ENCODE measurements at places on chromosomes 11 and 22.

DNA sequence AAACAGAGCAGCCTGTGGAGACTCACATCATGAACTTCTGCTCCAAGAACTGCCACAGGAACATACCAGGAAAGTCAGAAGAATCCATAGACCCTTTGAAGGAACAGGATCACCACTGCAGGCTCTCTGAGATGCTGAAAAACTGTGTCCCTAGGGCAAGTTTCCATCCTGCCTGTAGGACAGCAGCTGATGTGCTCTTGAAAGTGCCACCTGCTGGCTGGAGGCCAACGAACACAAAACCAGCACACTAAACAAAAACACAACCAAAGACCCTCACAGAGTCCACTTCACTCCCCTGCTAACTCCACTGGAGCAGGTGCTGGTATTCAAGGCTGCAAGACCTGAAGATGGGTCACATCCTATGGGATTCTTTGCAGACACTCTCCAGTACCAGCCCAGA, 12.0 kb upstream of the NXPE1 start:
- DNase-seq = no peak

- DNase-seq = no peak
Observed at GRCh38 chr11:22680628-22681027, 14.2 kb downstream of the GAS2 start.

DNA sequence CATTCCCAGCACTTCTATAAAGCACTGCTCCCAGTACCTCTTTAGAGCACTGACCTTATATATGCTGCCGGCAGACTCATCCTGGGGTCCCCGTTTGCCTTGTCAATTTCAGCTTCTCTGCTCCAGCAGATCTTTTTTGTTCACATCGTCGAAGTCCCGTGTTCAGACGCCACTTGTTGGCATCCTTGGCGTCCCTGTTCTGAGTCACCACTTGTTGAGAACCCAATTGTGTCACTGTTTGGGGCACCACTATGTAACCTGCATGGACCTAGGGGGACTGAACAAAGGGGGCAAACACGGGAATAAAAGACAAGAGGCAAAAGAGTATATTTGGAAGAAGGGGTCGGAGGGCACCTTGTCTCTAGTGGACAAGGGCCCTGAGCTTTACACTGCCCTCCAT, 25.5 kb downstream of the OR10A6 start:
- no peak for DNase-seq

DNA sequence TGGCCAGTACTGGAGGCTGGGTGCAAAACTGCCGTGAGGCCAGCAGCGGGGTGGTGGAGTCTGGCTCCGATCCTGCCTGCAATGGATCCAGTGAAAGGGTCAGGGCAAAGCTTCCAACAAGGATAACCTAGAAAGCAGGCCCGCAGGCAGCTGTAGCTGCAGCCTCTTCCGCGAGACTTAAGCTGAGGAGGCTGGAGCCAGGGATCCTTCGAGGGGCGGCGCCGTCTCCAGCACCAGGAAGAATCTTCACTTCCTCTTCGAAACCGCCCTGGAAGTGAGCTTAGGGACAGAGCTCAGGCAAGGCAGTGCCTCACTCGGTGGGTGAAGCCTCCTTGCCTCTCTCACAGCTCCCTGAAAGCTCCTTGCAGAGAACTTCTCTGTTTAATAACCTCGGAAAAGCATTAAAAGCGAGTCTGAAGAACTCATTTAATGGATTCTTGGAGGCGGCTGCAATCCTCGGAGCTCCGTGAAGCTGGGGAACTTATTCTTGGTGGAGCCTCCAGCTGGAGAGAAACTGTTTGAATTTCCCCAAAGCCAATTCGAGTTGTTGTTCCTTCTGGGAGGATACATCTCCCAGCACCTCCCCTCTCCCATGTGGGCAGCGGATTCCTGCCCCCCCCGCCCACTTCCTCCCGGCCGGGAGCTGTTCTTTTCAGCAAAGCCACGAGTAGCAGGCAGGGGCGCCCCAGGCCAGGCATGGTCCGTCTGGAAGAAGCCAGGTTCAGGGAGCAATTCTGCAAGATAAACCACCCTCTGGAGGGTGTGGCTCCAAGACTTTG, 169.9 kb downstream of the CTTN start:
- peak; percentile 92 for DNase-seq

- no peak for DNase-seq
Observed at GRCh38 chr11:6229911-6230310, 4.5 kb downstream of the FHIP1B start.

- no peak for DNase-seq
Observed at GRCh38 chr11:24386546-24387397, 110.1 kb upstream of the LUZP2 start.

DNA sequence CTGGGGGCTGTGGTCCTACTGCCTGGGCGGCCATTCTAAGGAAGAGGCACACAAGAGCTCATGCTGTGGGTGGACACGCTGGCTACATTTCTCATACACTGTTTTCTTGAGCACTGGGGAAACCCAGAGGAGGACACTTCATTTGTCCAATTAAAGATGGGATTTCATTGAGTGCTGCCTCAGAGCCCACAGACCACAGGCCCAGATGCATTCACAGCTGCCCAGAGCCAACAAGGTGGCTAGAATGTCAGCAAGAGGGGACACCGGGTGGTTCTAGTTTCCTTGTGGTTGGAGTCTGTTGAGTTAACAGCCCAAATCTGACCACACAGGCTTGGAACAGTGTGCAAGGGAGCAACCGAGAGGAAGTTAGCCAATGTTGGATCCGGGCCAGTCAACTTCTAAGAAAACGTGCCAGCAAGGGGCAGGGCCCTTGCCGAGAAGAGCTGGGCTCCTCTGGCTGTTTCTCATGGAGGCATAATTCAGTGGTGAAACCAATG, 35.0 kb upstream of the SORL1 start:
- no peak for DNase-seq

Data from WERI-Rb-1 (cell line).